NCI-H2227 treated with DMSO at 0.1 percent for 48 hours (cell line): ENCODE measurements at places on chromosomes 12 and 14.

DNA sequence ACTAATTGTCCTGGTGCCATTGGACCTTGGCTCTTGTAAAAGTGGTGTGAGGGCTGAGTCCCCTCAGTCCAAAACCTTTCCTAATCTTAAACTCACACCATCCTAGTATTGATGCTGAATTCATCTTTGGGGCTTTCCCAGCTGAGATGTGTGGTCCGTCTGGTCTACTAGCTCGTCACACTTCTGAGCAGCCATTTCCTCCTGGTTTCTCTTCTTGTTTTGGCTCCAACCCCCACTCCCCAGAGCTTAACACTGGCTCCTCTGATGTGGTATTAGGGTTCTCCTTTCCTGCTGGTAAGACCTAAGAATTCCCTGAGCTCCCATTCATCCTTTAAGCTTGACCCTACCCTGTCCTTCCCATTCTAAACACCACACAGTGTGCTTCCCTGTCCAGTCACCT, 900.6 kb downstream of the VRK1 start:
- DNase-seq, result no peak

DNA sequence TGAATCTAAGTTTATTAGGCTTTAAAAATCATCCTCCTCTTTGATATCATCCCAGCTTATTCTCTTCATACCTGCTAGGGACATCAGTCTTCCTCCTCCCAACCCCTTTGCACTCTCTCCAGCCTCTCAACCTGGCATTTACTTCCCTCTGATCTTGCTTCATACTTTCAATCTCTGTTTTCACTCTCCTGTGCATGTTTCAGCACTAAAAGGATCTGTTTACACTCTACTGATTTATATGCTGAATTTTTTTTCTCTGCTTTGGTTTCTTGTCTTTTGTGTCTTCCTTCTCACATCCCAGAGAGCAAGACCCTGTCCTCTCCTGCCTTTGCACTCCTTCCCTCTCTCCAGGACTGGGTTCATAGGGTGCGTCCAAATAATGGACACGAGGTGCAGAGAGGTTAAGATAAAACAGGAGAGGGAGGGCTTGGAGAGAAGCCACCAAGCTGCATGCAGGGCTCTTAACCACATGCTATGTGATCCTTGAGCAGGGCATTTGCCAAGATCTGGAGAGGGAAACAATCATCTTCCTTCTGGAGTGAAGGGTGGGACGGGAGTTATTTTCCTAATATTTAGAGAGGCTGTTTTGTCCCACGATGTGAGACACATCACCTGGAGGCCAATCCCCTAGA, 3.0 kb upstream of the CISTR start:
- DNase-seq, result no peak

DNA sequence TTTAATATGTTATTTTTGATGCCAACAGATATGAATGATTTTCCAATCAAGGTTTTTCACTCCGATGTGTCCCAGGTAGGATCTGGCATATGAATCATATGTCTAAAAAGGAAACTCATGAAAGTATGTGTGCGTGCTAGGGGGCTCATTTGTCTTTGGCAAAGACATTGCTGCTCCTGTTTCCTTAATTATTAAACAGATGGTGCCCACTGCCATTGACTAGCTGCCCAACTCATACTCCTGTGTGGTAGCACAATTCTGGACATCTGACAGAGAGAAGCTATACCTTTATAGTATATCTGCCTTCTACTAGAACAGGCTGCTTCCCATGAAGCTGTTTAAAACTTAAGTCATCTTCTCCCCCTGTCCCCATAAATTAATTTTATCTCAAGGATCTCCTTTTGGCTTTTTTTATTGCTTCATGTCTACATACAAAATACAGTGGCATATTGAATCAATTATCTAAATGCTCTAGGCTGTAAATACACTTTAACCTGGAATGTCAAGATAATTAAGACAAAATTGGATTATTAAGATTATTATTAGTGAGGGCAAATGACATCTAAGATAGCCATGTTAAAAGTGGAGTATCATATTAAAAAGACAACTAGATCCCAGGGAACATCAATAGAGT, 1.4 kb upstream of the PDE3A start:
- no peak for DNase-seq

DNA sequence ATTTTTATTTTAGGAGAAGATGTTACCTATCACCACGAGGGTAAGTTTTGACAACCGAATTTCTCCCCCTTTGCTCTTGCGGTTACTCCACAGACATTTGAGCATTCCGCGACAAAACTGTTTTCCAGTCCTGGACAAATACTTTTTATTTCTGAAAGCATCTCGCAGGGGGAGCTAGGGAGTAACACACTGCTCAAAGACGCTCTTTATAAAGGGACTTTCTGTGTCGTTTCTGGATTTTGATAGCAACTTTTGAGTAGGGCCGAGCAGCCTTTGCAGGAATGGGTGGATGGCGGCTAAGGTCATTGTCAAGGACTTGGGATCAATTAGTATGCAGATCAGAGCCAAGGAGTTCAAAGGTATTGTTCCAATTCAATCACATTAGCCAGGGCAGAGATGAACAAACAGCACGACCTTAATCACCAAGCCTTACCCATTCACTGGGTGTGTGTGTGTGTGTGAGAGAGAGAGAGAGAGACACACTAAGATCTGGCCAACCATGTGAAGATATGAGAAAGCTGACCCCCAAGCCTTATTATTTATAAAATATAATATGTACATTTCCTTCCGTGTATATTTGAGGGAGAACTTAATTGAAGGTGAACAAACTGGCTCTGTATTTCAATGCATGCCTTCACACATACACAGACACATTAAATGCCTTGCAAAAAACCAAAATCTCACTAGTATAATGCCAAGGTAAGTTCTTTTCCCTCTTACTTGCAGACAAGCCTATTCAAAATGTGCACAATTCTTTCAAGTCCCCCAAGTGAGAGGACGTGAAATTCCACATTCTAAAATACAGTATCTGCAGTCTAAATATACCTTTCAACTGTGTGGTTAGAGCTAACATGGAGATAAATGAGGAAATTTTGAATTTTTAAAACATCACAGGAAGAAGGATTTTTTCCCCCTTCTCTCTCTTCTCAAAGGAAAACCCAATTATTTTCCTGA, 613.8 kb downstream of the VRK1 start:
- no peak for DNase-seq

- no peak for DNase-seq
Observed at GRCh38 chr12:12892681-12893141, 1.3 kb downstream of the GPRC5A start.

DNA sequence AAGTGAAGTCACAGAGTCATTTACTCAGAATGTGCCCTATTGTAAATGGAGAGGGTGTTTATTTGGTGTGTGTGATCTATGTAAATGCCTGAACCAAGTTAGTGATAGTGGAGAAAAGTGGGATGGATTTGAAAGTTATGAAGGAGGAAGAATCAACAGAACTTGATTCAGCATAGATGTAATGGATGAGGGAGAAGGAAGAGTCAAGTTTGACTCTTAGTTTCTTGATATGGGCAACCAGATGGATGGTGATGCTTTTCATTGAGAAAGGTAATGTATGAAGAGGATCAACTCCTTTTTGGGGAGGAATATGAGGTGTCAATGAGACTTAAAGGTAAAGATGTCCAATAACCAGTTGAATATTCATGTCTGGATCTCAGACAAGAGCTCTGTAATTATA, 6.7 kb upstream of the MON2 start:
- no peak for DNase-seq

DNA sequence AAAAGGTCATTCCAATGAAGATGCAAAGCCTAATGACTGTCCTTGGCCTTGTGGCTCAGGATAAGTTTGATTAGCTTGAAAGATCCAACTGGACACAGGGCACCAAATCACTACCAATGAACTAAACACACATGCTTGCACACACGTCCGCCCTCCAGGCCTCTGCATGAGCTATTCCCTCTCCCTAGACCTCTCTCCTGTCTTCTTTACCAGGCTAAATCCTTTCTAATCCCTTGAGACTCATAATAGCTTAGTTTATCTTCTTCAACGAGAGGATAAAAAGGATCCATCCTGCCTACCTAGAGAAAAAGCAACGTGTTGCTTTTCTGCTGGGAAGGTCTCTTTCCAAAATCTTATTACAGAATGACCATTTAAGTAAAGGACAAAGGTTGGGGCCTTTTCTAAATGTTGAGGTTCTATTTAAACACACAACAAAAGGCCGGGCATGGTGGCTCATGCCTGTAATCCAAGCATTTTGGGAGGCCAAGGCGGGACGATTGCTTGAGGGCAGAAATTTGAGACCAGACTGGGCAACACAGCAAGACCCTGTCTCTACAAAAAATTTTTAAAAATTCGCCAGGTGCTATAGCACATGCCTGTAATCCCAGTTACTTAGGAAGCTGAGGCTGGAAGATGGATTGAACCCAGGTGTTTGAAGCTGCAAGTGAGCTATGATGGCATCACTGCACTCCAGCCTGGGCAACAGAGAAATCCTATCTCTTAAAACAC, 22.4 kb downstream of the PXN start:
- no peak for DNase-seq
